Stimulated activated CD4-positive, alpha-beta T cell treated with anti-CD3 and anti-CD28 coated beads, Interleukin-4, amount 100 ng/mL, for 48 hours (primary cell): ENCODE measurements at places on chromosomes 1 and 21.

DNA sequence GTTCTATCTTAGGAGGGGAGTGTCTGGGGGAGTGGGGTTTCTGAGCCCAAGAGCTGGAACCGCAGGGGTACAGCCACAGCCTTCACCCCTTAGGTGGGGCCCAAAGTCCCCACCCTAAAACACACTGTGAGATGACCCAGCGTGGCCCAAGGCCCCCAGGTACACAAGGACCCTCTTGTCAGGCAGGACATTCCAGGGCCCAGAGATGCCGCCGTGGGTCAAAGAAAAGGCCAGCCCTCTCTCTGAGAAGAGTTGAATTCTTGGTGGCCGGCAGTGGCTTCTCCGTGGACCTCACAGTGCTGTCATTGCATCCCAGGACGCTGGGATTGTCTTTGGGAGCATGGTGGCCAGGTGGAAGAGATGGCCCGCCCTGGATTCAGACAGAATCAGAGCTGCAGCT is 176.3 kb upstream of the C1orf174 start:
- no peak for DNase-seq

- no peak for DNase-seq
Measured at GRCh38 chr1:168007691-168008090, 70.8 kb upstream of the MPC2 start.

- DNase-seq: no peak
Measured at GRCh38 chr1:70779571-70779970, 268.0 kb downstream of the PTGER3 start.

DNA sequence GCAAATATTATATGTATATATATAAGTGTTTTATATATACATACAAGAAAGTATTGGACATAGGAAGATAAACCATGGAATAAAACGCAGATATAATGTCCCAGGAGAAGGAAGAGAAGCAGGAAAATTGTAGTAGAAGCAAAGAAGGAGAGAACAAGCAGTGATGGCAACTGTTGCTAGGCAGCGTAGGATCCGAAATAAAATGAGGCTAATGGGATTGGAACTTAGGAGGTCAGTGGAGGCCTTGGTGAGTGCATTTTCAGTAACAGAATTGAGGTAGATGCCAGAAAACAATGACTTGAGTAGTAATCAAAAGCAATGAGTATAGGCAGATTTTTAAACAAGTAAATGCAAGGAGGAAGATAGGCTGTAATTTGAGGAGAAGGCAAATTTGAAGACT is 265.8 kb downstream of the LRRC7 start:
- DNase-seq: no peak

DNA sequence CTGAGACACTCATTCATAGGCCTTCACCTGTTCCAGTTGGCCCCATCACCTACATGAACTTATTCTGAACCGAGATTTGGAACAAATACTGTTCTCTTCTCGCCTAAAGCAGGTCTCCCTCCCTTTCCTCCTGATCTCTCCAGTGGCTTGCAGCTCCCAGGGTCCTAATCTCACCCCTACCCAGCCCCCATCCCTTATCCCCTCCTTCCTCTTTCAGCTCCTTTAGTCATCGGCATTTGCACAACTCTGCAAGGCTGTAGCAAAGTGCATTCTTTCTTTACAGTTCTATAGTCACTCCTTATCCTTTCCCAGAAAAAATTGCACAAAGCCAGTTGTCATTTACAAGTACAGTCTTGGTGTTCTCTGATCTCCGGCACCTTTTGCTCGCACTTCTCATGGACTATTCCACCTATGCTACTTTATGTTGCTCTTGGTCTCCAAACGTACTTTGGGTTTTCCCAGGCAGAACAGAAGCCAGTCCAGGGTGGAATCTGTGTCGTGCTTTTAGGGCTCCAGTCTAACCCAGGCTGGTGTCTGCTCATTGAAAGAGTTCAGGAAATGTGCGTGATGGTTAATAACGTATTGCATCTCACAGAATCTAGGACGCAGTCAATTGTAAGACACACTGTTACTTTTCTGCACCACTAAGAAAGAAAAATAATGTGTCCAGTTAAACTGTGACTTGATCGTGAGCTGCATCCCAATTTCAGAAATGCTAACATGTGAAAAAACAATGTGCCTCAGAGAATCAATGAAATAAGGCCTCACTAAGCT is 965 bp downstream of the ABCA4 start:
- DNase-seq: no peak

GRCh38 chr1:87370544-87370943 is 41.9 kb downstream of the LMO4 start:
- DNase-seq: no peak

GRCh38 chr1:87688136-87688535 is 359.5 kb downstream of the LMO4 start:
- no peak for DNase-seq

GRCh38 chr1:242692988-242693387 is 168.5 kb upstream of the PLD5 start:
- no peak for DNase-seq

- DNase-seq: no peak
Measured at GRCh38 chr1:214637722-214638458, 34.9 kb downstream of the CENPF start.

GRCh38 chr1:93207211-93207610 is 26.7 kb downstream of the CCDC18 start:
- DNase-seq: no peak

- no peak for DNase-seq
Measured at GRCh38 chr1:188857526-188858087, 1620.1 kb downstream of the BRINP3 start.

GRCh38 chr21:14382486-14382834 is 486 bp downstream of the HSPA13 start:
- DNase-seq: peak; percentile 28

- peak; percentile 67 for DNase-seq
Measured at GRCh38 chr1:9494936-9495758, 44.1 kb upstream of the SLC25A33 start.

GRCh38 chr1:34631126-34631525 is 123.7 kb upstream of the GJB5 start:
- DNase-seq: no peak

DNA sequence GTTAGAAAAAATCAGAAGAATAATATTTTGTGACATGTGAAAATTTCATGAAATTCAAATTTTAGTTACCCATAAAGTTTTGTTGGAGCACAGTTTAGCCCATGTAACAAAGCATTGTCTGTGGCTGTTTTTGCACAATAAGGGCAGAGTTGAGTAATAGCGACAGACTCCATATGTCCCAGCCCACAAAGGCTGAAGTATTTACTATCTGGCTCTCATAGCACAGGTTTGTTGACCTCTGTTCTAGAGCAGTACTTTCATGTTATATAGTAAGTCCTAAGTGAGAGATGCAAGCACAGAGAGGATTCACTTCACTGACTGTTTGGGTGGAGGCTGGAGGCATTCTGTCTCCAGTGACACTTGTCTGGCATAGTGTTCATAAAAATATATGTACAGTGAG is 6.8 kb downstream of the LAMC1 start:
- DNase-seq: no peak

DNA sequence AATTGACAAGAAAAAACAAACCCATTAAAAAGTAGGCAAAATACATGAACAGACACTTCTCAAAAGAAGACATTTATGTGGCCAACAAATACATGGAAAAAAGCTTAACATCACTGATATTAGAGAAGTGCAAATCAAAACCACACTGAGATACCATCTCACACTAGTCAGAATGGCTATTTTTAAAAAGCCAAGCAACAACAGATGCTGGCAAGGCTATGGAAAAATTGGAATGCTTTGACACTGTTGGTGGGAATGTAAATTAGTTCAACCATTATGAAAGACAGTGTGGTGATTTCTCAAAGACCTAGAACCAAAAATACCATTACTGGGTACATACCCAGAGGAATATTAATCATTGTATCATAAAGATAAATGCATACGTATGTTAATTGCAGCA is 641.1 kb upstream of the B3GALT2 start:
- DNase-seq: no peak

DNA sequence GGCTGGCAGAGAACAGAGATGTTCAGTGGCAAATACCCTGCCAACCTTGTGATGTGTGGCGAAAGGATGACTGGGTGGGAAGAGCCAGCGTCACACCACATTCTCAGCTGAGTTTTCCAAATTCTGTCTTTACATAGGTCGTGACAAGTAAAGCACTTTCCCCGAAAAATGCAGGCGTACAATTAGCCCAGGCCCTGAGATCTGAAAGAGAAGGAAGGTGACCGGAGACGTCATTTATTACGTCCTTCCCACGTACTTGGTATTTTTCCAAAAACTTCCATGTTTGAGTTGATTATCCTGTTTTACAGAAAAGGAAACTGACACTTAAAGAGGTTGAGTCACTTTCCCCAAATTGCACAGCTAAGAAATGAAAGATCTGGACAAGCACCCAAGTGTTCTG is 413.3 kb downstream of the PRDM2 start:
- DNase-seq: no peak

DNA sequence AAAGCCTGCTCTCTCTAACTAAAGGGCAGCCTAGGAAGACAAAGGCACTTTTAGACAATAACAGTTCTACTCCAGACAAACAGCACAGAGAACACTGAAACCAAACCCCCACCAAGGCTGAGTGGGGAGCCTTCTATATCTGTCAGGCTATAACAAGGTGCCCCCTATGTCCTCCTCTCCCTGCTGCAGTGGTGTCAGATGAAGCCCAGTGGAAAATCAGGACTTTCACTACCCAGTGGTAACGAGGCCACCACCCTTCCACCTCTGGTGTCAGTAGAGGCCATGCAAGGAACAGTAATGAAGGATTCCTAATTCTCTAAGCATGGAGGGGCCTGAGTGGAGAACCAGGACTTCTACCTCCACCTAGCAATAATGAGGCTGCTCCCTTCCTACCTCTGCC is 83.7 kb downstream of the ZSWIM5 start:
- no peak for DNase-seq

DNA sequence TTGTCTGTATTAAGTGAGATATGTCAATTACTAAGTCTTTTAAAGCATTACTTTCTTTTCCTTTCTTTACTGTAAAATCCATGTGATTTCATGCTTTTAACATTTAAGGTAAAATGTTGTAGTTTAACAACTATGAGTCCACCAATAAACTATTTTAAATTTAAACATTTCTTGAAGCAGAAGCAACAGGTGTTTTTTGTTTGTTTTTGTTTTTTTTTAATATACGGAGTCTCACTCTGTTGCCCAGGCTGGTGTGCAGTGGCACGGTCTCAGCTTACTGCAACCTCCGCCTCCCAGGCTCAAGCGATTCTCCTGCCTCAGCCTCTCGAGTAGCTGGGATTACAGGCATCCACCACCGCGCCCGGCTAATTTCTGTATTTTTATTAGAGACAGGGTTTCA is 15.6 kb downstream of the AIDA start:
- DNase-seq: no peak

- DNase-seq: no peak
Measured at GRCh38 chr1:228184152-228184551, 18.5 kb downstream of the IBA57 start.

DNA sequence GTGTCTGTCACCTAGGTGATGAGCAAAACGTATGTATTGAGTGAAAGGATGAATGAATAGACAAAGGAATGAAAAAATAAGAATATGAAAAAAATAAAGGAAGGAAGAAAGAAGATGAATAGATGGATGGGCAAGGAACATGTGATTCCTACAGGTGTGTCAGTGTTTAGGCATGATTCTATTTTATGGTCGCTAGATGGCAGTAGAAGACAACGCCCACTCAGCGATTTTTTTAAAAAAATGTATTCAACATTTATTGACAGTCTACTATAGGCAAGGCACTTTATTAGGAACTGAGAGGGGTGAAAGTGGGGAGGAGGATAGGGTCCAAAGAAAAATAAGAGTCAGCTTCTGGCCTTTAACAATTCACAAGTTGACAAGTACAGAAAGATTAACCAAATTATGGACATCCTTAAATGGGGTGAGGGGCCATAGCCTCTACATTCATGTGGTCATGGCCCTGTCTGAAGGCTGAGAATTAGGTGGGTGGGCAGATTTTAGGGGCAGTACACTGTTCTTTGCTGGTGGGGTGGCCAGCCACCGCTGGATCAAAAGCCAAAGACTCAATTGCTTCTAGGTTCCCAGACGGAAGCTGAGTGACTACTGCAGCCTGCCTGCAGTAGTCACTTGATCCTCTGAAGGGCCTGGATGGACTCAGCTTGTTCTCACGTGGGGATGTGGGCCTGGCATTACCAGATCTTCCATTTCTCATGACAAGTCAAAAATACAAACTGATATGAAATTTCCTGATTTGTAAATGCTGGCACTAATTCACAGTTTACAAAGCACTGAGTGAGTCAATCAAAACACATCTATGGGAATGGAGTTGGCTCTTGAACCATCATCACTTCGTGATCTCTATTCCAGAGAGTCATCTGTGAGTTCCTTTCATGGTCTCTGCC is 83.9 kb downstream of the FASLG start:
- no peak for DNase-seq

- no peak for DNase-seq
Measured at GRCh38 chr1:67100833-67101232, 33.9 kb downstream of the C1orf141 start.

GRCh38 chr1:77468257-77468948 is 186.6 kb downstream of the AK5 start:
- DNase-seq: no peak

- peak; percentile 71 for DNase-seq
Measured at GRCh38 chr1:34597877-34598514, 156.9 kb upstream of the GJB5 start.

- DNase-seq: no peak
Measured at GRCh38 chr1:89350298-89350697, 13.6 kb upstream of the GBP6 start.

- DNase-seq: no peak
Measured at GRCh38 chr1:230919207-230919606, 50.9 kb upstream of the C1orf198 start.

DNA sequence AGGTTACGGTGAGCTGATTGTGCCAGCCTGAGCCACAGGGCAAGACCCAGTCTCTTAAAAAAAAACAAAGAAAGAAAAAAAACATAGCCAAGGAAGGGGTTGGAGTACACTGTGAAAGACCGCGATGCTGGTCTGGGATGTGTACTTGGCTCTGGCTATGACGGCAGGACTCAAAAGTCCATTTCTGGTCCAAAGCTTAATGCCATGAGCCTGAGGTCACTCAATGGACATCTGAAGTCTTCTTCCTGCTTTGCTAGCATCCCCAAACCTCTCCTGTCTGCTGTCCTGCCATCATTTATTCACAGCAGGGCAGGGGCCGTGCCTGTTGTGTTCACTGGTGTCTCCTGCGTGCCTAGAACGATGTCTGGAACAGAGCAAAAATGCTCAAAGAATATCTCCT is 1.5 kb upstream of the ARHGEF10L start:
- DNase-seq: no peak

- DNase-seq: no peak
Measured at GRCh38 chr1:143652744-143653428, 318.9 kb downstream of the FAM72C start.

DNA sequence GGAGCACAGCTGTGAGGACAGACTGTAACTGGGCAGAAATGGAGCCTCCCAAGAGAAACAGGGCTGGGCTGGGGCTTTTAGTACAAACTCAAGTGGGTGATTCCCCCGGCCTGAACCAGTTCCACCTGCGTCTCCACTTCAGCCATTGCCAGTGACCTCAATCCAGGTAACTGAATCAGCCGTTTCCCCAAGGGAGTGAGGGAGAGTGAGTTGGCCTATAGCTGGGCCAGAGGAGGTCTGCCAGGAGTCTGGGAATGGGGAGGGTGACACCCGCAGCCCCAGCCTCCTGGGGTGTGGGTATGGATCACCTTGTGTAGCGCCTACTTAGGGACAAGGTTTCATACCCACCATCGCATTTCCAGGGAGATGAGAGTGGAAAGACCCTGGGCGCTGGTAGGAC is 8.5 kb downstream of the SLC26A9 start:
- no peak for DNase-seq

GRCh38 chr1:53639251-53639763 is 99.7 kb downstream of the GLIS1 start:
- DNase-seq: no peak
